GM12892 (cell line): ENCODE measurements at places on chromosomes 4 and X.

DNA sequence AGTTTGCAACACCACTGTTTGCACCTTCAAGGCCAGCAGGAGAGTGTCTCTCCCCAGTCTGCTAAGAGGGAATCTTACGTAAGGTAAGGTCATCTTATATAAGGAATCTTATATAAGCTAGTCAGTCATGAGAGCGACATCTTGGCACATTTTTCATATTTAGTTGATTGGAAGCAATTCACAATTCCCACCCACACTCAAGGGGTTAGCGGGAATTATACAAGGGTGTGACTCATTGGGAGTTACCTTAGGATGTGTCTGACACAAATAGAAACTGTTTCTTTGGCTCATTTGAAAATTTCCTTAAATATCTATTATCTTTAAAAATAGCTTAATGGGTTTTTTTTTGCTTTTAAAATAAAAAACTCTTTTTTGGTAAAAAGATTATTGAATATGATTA, 62.1 kb upstream of the GRPR start:
- no peak for DNase-seq

DNA sequence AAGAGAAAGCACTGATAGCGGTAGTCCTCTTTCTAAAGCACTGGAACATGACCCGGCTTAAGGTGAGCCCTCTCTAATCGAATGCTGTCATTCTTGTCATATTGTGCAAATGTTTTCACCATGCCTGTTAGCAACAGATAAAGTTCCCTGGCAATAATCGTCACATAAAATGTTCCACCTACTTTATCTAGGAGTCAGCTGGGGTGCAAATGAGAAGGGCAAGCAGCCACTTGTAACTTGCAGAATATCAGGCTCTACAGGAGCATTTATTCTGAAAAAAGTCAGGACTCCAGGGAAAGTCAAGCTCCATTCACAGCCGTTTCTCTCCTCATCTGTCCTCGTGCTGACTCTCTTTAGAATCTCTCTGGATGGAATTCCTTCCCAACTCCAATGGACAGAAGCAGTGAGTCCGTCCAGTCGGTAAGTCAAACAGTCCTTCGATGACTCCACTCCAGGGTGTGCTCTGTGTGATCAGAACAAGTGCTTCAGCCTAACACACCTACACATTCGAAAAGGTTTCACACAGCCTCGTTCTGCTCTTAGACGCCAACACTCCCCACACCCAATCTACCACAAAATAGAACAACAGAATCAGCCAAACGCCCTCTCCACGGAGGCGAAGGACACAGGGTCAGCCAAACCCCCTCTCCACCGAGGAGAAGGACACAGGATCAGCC, 101.7 kb upstream of the FRG1 start:
- DNase-seq = no peak

- DNase-seq = no peak
Measured at GRCh38 chr4:27096142-27096824, 235.6 kb downstream of the STIM2 start.

DNA sequence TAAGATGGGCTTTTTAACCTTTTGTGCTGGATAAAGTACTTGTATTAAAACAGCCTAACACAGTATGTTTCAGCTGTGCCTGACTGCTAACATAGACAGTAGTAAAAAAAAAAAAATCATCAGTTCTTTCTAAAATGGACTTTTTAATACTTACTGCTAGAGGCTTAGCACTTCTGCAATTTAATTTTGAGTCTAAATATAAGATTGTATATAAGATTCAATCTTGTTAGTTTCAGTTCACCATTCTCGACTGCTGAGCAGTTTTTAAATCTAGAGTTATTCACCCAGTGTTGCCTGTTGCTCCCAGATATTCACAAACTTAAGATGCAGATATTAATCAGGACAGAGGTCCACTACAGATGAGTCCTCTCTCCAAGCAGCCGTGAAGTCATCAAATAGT, 6.8 kb downstream of the PLA2G12A start:
- no peak for DNase-seq

DNA sequence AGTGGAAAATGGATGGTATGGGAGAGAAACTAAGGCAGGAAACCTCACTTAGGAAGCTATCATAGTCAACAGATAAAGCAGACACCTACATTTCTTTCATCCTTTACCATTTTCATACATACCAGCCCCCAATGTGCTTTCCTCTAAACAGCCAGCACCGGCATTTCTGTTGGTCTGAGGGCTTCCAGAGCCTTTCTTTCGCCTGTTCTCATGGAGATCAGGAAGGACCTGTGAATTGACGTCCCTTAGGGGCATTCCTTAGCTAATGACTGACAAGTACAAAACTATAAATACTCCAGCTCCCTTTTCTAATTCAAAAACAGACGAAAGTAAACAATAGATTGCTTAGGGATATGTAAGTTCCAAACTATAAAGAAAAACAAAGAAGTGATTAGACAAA, 215.5 kb upstream of the CNKSR2 start:
- no peak for DNase-seq
